ENCODE measurements at places on chromosomes 3 and 15.

- no peak for DNase-seq
These were observed 46.4 kb downstream of the DRD3 start for GRCh38 chr3:114132500-114132899.

GRCh38 chr3:173652093-173652492, 254.5 kb downstream of the NLGN1 start:
- DNase-seq: no peak

GRCh38 chr3:42036483-42036823, 54.7 kb upstream of the TRAK1 start:
- DNase-seq: no peak

GRCh38 chr3:12586403-12586802, 29.5 kb downstream of the MKRN2 start:
- no peak for DNase-seq

DNA sequence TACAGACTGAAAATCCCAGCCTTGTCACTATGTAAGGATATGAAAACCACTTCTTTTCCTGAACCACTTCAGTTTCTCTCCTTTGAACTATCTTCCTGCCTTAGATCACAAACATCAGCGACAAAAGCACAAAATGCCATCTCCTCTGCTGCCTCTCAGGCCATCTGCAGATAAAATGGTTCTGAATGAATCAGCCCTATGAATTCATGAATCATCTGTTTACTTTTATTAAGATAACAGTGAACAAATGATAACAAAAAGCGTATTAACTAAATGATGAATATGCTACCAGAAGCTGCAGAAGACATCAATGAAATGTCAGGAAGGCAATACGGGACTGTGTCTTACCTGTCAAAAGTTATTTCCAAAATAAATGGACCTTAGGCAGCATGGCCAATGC, 928.1 kb downstream of the ROBO1 start:
- no peak for DNase-seq

DNA sequence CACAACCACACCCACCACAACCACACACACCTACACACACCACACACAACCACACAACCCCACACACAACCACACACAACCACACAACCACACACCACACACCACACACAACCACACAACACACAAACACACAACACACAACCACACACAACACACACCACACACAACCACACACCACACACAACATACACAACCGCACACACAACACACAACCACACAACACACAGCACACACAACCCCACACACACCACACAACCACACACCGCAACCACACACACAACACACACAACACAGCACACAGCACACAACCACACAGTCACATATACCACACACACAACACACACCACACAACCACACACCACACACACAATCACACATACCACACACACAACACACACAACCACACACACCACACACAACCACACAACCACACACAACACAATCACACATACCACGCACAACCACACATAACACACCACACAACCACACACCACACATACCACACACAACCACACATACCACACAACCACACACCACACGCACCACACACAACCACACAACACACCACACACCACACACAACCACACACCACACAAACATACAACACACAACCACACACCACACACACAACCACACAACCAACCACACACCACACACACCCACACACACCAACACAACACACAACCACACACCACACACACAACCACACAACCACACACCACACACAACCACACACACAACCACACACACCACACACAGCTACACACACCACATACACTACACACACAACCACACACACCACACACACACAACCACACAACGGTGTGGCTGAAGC, 23.7 kb downstream of the CPN2 start:
- DNase-seq: no peak

DNA sequence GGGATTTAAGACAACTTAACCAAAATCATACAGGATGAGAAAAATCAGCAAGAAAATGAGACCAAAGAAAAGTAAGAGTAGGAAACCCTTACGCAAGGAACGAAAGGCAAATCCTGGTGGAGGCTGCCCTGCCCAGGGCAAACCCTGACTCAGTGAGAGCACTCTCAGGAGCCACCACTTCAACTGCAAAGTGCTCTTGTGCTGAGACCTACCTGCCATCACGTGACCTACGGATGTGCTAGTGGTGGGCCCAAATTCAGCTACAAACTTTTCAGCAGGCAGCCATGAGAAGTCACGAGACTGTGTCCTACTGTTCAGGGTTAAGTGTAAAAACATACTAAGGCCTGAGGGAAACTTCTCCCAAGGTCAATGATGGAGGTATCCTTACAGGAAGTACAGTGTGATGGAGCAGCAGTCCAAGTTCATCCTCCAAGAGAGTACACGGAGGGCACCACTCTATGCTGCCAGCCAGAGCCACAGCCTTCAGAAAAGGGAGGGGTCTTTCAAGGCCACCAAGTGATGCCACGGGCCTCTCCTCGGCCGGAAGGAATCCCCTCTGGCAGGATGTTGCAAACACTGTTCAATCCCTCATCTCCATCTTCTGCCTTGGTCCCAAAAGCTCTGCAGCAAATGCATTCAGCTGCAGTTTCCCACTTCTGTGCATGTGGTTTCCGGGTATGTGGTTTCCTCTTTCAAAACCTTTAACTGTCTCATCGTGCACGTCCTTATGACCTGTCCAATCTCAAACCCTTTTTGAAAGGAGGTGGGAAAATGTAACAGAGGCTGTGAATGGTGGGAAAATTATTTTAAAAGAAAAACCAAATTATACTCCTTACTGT, 9.5 kb downstream of the CHSY1 start:
- no peak for DNase-seq

DNA sequence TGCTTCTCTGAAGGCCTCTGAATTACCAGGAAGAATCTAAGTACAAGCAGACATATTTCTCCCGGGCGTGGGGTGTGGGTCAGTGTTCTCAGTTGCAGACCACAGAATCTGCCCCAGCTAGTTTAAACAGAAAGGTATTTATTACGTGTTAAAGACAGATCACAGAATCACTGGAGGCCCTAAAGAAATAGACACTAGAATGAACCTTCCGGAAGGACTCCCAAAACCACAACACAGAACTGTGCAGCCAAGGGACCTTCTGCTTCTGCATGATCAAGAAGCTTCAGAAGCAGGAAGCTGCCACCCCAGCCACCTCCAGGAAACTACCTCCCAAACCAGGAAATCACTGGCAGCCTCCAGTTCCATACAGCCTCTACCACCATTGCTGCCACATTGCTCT, 32.7 kb upstream of the ZFAND6 start:
- DNase-seq: no peak

GRCh38 chr3:38662544-38662943, 13.1 kb upstream of the SCN5A start:
- no peak for DNase-seq

- no peak for DNase-seq
These were observed 147.6 kb downstream of the IGF1R start for GRCh38 chr15:98795980-98796379.

DNA sequence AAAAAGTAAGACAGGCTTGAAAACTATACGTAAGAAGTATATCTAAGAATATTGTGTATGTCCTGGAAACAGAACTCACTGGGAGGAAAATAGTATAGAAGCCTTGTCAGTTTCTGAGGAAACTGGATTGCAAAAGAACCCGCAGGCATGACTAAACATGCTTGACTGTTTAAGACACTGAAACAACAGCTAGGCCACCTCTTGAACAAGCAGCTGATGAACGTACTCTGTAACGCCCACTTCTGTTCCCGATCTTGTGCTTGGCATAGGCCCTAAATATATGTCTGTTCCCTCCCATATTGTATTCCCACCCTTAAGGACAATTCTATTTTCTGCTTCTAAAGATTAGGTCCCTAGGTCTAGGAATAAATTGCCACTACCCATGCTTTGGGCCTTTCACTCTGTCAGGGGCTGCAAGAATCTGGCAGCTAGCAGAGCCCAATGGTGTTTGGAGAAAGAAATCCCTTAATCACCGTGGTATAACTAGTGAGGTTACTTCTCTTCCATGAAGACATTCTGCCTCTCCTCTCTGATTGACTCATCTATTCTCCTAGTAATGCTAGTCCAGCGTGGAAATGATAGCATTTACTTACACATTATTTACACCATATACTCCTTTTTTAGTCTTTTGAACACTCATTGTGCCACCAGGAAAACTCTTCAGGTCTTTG, 46.2 kb downstream of the CD200 start:
- DNase-seq: no peak

DNA sequence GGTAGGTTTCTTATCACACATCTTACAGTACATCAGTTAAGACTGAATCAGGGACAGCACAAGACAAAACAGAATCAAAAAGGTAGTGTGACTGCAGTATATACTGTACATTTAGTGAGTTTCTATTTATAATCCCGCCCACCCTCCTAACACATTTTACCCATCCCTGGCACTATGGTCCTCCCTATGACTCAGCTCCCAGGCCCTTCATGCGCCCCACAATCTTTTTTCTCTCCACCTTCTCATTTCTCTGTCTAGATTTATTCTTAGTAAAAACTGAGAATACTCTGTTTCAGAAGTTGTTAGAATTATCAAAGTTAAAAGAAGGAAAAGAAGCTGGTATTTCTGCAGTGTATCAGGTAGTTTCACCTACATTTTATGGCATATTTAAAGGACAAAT, 427.3 kb downstream of the CNTN4 start:
- no peak for DNase-seq

DNA sequence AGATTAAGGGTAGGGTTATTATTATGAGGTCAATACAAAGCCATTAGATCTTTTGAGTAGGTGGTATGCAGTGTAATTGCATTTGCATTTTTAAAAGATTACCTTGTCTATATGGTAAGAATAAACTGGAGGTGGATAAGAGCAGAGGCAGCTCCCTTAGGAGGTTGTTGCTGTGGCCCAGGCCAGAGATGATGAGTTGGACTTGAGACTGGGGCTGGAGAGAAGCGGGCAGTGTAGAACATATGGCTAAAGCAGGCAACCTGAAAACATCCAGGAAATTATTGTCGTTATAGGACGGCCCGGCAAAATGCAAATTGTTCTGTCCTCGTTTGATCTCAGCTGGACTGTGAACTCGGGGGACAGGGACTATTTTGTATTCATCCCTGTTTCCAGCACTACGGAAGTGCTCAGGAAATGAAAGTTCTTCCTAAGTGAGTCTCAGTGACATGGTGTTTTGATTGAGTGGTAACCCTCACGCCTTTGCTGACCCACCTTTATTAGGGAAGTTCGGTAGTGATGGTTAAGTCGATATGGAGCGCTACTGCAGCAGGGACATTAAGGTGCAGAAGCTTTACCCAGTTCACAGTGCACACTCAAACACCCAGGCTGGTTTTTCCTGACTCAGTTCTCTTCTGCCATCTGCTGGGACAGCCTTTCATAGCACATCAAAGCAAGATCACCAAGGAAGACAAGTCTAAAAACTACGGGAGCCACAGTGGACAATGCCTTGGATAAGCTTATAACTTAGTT, 27.2 kb upstream of the VPS33B start:
- DNase-seq: peak; percentile 28

DNA sequence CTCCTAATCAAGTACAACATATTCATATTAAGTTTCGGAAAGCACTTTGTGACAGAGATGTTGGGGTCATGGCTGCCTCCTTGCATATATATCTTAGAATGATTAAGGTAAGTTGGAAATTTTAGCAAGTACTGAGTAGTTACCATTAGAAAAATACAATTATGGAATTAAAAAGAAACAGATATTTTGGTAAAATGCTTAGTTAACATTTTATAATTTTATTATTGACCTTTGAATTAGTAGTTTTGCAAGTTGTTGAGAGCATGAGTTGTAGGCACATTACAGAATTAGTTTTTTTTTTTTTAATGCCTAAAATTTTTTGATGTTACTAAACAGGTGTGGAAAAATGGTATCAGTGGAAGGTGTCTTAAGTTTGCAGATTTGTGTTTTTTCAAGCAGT, 20.6 kb downstream of the AP4E1 start:
- no peak for DNase-seq

GRCh38 chr3:95312650-95313049, 1249.8 kb downstream of the NSUN3 start:
- DNase-seq: no peak
